ENCODE measurements at places on chromosomes 11 and 22. TPM values are rescaled to one million over a fixed set of nuclear protein-coding genes. Genes with fewer than 3 reads are reported as not detected.

C22orf42 gene
- not detected for total RNA-seq

OR9Q1 gene
- total RNA-seq = not detected

DNA sequence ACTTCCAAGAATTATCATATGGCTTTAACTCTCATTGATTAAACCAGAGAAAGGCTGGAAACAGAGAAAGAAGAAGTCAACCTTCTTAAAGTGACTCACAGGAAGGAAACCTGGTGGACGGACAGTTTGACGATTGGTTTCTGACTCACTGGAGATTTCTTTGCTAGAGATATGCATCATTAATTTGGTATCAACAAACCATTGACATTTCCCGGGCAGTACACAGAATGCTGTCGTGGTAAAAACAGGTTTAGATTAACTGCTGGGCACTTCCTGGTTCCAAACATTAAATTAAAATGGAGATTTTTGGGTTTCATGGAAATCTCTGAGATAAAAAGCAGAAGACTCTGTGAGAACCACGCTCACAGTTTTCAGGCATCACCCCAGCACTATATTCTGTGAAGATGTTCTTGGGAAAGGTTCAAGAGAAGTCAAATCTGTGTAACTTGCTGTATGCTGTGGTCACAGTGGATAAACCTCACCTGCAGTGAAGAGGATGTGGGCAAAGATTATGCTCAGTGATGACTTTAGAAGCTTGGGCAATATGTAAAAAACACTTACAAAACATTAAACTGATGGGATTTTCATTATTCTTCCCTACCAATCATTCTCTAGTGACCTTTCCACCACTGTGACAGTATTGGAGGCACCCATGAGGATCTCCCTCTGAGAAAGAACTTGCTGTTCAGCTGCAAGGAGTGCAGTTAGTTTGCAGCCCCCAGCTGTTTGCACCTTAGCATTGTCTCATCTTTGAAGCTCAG, 61.1 kb upstream of the CD44 start:
- no peak for DNase-seq

DNA sequence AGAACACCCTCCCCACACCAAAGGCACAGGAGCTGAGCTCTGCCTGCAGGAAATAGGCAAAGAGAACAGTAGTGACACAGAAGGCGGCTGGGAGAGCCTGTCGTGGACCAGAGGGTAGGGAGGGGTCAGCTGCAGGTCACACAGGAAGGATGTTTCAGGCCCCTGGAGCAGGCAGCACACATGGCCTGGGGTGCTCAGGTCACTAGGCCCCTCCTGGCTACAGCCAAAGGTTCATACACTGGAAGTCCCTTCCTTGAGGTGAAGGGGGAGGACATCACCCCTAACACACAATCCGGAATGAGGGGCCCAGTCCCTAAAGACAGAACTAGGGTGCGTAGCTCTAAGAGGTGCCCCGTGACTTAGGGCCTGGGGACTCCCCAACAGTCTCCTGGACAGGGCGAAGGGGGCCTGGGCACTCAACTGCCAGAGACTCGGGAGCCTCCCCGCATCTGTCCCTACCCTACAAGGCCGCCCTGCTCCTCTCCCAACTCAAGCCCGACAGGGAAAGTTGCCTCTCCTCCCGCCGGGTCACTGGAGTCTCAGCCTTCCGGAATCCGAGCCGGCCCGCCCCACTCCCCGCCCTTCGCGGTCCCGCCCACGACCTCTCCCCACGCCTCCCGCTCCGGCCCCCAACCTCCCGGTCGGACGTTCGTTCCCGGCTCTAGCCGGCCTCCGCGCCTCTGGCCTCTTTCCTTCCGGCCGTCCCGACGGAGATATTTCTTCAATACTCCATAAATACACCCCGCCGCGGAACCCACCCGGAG, at the start of gene CYB5R2:
Gene CYB5R2, minus strand, starts transcription at position 541 of the 764 bp plus-strand sequence. CDS start 675 bp downstream, outside the sequence.
- DNase-seq = peak; percentile 80

DNA sequence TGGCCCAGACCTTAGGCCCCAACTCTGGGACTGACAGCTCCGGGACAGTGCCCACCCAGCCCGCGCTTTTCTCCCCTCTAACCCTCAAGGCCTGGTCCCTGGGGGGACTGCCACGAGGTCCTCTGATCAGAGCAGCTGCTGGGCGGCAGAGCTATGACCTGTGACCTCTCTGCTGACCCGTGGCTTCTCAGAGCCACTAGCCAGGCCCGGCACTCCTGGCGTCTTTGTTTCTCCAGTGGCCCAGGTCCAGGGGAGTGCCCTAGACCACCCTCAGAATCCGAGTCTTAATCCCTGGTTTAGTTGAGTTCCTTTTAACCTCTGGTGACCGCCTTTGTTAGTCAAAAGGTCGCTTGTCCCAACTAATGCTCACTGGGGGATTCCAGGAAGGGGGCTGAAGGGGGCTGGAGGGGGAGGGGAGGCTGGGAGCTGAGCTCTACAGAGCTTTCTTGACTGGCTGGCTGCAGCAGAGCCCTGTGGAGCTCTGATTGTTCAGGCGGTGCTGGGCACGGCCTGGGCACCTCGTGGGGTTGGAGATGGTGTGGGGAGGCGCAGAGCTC, 1.2 kb downstream of the FBLN1 start:
- no peak for DNase-seq

DNA sequence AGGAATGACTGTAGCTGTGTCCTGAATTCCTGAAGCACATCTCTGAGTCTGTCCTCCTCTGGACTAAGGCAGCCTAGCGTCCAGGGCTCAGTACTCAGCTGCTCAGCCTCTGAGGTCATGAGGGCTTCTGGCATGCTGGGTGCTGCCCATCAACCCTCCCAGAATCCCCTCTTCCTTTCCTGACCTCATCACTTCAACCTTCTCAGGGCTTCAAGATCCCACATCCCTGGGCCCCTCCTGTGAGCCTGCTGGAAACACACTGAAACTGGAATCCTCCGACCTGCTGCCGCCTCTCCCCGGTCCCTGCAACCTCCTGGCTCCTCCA, 803 bp downstream of the KRTAP5-8 start:
- DNase-seq = no peak

GRCh38 chr11:24324211-24324610, 172.6 kb upstream of the LUZP2 start:
- no peak for DNase-seq

- no peak for DNase-seq
These were observed 7.6 kb downstream of the TP53I11 start for GRCh38 chr11:44943118-44943517.

DNA sequence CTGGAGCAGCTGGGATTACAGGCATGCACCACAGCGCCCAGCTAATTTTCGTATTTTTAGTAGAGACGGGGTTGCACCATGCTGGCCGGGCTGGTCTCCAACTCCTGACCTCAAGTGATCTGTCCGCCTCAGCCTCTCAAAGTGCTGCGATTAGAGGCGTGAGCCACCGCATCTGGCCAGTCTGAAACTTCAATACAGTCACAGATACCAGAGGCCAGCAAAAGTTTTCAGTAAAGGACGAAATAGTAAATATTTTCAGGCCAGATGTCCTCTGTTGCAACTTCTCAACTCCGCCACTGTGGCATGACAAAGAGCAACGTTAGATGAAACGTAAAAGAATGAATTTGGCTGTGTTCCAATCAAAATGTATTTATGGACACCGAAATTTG, 403.6 kb downstream of the MN1 start:
- DNase-seq = no peak

DNA sequence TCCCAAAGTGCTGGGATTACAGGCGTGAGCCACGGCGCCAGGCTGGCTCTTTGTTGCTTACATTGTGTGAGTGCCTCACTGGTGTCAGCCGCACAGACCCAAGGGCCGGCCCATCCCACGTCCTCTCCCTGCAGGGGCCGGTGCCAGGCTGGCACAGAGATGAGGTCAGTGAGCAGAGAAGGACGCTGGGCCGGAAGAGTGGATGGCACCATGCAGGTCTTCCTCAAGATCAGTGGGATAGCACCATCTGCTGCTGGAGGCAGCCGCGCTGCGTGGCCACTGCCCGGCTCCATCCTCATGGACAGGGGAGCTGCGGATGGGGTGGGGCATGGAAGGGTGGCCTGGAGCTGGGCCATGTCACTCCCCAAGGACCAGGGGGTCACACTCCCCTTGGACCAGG, 22.0 kb upstream of the FGF4 start:
- no peak for DNase-seq

DNA sequence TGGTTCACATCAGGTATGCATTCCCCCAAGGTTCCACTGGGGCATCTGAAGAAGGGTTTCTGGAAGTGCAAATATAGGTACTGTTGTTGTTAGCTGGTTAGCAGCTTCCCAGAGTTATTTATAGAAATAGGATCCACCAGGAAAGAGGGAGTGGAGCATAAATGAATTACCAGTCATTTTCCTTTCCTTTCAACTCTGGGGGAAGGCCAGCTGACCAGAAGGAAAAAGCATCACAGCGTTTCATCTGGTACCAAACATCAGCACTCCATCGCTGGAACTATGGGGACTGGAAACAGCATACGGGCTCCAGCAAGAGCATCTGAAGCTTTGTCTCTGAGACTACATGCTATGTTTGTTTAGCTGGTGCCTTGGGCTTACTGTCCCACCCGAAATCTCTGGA, 378.2 kb upstream of the NARS2 start:
- peak; percentile 54 for DNase-seq

Measured in tongue (tissue), 3 donors.